Fibroblast of lung (primary cell): ENCODE measurements at places on chromosomes 11 and 22.

GRCh38 chr11:57786436-57786835, 24.8 kb downstream of the CTNND1 start:
- no peak for DNase-seq

DNA sequence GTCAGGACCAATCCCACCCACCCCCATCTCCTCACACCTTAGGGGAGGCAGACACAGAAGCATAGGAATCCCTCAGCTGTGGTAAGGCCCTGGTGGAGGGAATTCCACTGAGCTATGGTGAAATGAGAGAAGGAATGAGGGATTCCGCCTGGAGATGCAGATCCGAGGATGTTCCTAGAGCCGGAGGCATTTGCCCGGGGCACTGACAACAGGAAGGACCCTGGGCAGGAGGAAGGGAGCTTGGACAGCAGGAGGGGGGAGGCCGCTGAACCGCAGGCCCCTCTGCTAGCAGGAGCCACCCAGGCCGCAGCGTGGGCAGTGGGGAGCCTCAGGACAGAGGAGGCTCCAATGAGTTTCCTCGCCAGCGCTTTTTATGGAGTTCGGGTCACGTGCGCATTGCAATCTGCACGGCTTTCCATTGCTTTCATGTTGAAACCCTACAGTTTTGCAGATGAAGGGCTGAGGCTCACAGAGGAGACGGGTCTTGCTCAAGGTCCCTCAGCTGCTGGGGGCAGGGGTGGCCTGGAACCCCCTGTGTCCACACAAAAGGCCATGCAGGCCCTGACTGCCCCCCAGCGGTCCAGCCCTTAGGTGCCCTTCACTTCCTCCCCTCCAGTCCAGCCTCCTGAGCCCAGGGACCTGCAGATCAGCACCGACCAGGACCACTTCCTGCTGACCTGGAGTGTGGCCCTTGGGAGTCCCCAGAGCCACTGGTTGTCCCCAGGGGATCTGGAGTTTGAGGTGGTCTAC, 15.5 kb downstream of the CSF2RB start:
- DNase-seq = no peak

DNA sequence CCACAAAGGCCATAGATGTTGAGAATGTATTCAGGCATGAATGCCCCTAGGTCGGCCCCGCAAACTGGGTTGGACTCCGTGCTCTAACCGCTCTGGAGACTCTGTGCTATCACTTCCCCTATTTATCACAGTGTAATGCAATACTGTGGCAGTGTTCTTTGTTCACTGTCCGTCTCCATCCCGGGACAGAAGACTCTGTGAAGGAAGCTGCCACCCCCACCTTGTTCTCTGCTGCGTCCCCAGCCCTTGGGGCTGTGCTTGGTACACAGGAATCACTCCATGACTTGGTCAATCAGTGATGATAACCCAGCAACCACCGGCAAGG, 57.6 kb downstream of the TSPAN18 start:
- no peak for DNase-seq

- DNase-seq = no peak
These were observed 29.2 kb upstream of the POGLUT3 start for GRCh38 chr11:108527382-108527781.

DNA sequence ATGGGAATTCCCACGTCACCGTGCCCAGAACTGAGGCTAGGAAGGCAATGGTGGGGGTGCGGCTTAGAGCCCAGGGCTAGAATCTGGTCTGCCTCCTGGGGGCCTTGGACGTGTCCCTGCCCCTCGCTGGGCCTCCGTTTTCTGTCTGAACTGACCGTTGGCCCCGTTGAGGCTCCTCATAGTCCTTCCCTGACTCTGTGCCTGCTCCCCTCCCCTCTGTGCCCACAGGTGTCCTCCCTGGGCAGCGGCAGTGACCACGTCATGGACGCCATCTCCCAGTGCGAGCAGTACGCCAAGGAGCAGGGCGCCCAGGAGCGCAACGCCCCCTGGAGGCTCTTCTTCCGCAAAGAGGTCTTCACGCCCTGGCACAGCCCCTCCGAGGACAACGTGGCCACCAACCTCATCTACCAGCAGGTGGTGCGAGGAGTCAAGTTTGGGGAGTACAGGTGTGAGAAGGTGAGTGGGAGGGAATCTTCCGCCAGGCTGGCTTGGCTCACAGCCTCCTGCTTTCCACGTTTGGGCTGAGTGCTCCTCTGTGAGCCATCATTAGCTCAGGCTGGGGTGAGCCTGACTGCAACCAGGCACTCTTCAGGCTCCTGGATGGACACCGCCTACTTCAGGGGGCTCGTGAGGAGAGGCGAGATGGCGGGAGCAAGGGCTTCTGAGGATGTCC, 63.9 kb downstream of the MYO7A start:
- DNase-seq = peak; percentile 31

GRCh38 chr11:64810891-64811272, 531 bp upstream of the MEN1 start:
- no peak for DNase-seq

GRCh38 chr11:44267750-44268613, 42.0 kb downstream of the ALX4 start:
- no peak for DNase-seq

DNA sequence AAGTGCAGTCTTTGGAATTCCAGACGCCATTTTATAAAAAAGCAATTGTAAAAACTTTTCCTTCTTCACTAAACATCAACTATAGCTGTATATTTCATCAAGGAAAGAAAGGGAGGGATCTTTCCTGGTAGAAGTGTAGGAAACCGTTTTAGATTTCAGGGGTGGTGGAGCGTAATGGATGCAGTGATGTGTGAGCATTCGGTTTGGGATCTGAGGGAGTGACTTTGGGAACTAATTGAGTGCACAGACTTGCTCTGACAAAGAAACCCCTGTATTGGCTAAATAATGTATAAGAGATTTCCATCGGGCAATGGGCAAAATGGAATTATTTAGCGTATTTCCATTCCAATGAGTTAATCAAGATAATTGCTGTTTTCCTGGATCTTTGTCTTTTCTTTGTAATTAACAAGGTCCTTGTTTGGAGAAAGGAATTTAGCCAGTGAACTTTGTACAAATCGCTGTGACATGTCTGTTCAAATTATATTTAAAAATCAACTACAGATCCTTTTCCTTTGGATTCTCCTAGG, 125.0 kb upstream of the NARS2 start:
- no peak for DNase-seq

- DNase-seq = no peak
These were observed 29.8 kb downstream of the CAPN1 start for GRCh38 chr11:65211293-65212105.

DNA sequence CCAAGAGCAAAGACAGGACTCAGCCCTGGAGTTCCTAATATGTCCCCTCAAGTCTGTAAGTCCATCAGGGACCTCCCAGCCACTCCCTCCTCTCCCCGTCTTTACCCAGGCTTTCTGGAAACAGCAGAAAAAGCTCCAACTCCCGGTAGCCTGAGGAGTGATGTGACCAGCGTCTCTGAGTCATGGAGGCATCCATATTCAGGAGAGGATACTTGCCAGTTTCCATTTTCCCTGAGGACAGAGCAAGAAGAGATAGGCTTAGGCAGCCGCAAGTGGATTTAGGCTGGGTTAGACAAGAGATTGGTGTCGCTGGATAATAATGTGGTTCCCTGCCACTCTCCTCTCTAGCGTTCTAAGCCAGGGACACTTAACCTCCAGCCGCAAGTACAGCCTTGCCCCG, 206.6 kb downstream of the GRIK4 start:
- DNase-seq = no peak

DNA sequence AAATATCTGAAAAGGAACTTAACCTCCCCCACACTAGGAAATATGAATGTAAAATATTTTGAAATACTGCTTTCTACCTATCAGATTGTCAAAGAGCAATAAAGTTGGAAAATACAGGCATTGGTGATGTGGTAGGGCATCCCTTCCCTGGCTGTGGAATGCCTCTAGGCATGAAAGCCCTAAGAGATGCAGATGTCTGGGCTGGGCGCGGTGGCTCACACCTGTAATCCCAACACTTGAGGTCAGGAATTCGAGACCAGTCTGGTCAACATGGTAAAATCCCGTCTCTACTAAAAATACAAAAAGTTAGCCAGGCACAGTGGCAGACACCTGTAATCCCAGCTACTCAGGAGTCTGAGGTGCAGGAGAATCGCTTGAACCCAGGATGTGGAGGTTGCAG, 22.0 kb downstream of the ARAP1 start:
- DNase-seq = no peak

- no peak for DNase-seq
These were observed 3.4 kb downstream of the LRRC51 start for GRCh38 chr11:72084076-72084475.

DNA sequence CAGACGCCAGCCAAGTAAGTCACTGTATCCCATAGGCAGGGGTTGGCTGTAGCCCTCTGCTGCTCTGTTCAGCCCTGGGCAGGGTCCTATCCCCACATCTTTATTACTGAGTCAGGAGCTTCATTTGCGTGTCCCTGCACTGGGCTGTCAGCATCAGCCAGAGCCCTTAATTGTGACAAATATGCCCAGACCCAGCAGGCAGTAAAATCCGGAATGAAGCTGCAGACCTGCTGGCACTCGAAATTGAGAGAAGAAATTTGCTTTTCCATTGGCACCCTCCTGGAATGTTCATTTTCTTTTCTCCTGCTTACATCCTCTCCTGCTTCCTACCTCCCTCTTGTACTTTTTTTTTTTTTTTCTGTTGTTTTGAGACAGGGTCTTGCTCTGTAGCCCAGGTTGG, 43.8 kb downstream of the CEP164 start:
- DNase-seq = no peak

GRCh38 chr11:40567392-40567791, 892.1 kb downstream of the LRRC4C start:
- no peak for DNase-seq

DNA sequence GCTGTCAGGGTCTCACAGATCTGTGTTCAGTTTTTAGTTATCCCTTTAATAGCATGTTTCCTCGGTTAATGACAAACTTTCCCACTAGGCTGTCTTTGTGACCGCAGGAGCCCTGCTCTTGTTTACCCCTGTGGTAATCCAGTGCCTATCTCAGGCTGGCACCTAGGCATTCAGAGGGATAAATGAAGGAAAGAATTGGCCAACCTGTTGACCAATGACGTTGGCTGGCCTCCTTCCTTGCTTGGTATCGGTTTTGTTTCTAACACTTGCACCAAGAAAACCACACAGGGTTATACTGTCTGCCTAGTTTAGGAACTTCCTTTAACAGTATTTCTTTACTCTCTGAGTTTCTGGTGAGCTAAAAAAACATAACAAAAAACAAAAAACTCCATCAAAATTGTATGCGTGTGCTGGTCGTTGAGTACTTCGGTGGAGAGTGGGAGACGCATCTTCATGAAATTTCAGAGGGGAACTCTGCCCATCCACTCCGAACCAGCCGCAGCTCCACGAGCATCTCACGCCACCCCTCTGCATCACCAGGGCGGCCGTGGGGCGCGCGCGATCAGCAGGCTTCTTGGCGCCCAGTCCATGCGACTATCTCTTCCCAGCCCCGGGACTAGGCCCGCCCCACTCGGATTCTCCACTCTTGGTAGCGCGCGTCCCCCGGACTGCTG, 563 bp upstream of the ENDOD1 start:
- DNase-seq = no peak
